ENCODE measurements at places on chromosomes 12 and 14.

GRCh38 chr12:11732023-11732422 is 82.5 kb downstream of the ETV6 start:
- no peak for DNase-seq

GRCh38 chr12:85244561-85244960 is 35.5 kb upstream of the ALX1 start:
- no peak for DNase-seq

GRCh38 chr12:121534495-121535148 is 46.2 kb downstream of the KDM2B start:
- DNase-seq: peak; percentile 40

DNA sequence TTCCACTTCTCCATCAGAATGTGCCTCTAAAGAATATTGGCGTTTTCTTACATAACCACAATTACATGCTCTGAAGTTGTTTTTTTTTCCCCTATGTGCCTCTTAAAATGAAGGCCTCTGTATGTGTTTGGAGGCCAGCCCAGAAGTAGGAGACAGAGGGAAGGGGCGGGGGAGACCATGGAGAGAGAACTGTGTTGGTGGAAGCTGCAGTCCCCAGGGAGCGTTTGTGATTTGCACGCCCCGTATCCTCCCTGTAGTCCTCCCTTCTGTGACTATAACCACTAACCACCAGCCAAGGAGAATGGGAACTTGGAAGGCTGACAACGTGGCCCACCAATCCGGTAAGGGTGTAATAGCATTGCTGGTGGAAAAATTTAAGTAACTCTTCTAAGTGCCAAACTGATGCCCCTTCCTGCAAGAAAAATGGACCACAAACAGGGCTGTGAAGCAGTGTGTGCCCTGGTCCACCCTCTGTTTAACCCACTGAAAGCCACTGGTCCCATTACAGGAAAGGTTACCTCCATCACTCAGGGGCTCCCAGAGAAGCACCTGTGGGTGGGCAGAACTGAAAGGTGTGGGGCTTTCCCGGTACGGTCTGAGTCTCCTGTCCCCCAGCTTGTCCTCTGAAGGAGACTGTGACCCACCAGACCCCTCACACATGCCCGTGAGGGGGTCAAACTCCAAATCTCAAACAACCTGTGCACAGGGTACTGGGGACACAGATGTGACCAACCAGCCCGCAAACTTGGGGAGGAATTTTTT is 36.8 kb downstream of the CCDC88C start:
- no peak for DNase-seq

DNA sequence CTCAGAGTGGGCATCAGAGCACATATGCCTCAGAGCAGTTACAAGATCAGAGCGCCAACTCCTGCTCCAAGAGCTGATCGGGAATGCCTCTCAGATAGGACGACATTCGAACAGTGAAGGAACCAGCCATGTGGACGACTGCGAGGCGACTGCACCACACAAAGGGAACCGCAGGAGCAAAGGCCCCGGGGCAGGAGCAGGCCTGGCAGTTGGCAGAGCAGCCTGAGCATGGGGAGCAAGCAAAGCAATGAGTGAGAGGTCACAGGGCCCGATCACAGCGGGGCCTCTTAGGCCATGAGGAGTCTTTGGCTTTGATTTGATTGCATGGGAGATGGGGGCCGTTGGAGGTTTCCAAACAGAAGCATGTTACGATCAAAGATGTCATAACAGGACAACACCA is 90.3 kb downstream of the LGMN start:
- DNase-seq: no peak

DNA sequence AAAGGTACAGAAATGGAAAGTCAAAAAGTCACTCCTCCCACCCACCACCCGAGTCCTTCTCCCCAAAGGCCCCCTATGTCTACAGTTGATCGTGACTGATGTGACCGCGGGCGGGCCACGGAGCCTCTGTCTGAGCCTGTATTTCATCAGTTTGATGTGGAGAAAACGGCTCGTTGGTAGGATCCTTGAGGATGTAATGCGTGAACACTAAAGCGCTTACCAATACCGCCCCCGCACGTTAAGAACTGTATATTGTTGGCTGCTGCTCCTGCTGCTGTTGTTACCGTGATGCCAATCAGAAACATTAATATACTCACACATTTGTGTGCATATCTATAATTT is 24.6 kb upstream of the UBC start:
- peak; percentile 42 for DNase-seq

GRCh38 chr12:94099632-94100031 is 48.7 kb upstream of the PLXNC1 start:
- DNase-seq: no peak

DNA sequence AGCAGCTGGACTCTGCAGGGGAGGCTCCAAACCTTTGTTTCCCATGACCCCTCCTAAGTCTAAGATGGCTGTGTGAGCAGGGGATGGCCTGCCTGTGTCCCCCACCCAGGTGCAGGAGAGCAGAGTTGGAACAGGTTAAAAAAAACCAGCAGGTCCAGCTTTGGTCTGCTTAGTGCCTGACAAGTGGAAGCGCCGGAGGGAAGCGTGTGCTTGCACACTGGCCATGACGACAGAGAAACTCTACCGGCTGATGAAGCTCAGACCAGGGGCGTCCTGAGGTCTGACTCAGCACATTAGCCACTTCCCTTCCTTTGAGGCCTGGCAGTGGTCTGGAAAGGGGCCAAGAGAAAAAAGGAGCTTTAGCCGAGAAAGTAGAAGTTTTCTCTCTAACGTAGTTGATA is 280.1 kb downstream of the VRK1 start:
- no peak for DNase-seq

DNA sequence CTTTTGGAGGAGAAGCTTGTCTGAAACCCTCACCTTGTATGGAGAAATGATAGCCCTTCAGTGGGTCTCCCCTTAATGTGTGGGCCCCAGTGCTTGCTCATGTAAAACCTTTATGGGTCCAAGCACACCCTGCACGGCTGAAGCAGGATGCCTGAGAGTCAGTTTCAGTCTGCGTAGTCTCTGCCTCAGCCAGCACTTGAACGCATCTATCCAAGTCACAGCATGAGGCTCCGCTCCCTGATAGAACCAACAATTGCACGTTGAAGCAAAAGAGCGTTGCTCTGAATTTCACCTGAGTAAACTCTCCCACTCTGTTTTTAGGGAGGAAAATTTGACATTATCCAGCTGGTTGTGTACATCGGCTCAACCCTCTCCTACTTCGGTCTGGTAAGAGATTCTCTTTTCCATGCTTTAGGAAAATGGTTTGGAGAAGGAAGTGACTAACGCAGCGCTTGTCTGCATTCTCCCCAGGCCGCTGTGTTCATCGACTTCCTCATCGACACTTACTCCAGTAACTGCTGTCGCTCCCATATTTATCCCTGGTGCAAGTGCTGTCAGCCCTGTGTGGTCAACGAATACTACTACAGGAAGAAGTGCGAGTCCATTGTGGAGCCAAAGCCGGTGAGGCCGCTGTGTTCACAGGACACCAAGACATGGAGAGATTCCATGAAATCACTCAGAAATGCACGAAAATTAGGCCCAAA is 33.0 kb upstream of the P2RX4 start:
- no peak for DNase-seq

- peak; percentile 78 for DNase-seq
Measured at GRCh38 chr12:2794736-2795289, at the start of gene FKBP4. Gene FKBP4, plus strand, starts transcription at chr12:2794970. Its CDS starts 170 bp downstream, at chr12:2795140.

GRCh38 chr12:120259418-120260202 is 5.9 kb downstream of the PXN start:
- no peak for DNase-seq

- no peak for DNase-seq
Measured at GRCh38 chr12:21265932-21266331, 68.8 kb downstream of the SLCO1A2 start.

GRCh38 chr12:47410383-47410782 is 295.4 kb downstream of the RPAP3 start:
- DNase-seq: no peak

- DNase-seq: no peak
Measured at GRCh38 chr12:57390174-57390573, 40.7 kb downstream of the R3HDM2 start.

DNA sequence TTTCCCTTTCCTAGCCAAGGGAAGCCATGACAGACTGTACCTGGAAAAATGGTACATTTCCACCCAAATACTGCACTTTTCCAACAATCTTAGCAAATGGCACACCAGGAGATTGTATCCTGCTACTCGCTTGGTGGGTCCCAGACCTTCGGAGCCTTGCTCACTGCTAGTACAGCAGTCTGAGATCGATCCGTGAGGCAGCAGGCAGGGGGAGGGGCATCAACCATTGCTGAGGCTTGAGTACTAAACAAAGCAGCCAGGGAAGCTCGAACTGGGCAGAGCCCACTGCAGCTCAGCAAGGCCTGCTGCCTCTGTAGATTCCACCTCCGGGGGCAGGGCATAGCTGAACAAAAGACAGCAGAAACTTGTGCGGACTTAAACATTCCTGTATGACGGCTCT is 218.8 kb downstream of the LRIG3 start:
- DNase-seq: no peak

DNA sequence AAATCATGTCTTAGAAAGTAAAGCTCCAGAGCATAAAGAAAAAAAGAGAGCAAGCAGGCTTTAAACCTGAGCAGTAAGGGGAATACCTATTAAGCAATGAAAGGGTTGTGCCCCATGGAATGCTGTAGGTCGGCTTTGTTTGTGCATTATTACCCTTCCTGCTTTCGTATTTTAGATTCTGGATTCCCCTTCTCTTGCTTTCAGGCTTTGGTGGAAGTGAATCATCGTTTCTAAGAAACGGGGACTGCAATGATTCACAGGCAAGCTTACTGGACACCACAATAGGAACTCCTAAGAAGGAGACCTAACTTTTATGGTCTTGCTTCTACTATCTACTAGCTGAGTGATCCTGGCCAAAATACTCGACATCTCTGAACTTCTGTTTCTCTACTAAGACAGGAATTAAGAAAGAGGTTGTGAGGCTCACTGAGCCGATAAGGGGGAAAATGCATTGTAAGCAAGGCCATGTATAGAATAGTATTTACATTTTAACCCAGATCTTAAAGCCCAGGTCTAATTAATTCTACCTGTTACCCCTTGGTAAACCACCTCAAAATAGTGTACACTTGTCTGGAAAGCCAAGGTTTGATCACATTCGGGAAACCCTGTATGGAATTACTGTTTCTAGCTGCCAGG is 1.2 kb upstream of the BMAL2 start:
- no peak for DNase-seq

- no peak for DNase-seq
Measured at GRCh38 chr12:52582486-52582885, 8.8 kb upstream of the KRT74 start.

DNA sequence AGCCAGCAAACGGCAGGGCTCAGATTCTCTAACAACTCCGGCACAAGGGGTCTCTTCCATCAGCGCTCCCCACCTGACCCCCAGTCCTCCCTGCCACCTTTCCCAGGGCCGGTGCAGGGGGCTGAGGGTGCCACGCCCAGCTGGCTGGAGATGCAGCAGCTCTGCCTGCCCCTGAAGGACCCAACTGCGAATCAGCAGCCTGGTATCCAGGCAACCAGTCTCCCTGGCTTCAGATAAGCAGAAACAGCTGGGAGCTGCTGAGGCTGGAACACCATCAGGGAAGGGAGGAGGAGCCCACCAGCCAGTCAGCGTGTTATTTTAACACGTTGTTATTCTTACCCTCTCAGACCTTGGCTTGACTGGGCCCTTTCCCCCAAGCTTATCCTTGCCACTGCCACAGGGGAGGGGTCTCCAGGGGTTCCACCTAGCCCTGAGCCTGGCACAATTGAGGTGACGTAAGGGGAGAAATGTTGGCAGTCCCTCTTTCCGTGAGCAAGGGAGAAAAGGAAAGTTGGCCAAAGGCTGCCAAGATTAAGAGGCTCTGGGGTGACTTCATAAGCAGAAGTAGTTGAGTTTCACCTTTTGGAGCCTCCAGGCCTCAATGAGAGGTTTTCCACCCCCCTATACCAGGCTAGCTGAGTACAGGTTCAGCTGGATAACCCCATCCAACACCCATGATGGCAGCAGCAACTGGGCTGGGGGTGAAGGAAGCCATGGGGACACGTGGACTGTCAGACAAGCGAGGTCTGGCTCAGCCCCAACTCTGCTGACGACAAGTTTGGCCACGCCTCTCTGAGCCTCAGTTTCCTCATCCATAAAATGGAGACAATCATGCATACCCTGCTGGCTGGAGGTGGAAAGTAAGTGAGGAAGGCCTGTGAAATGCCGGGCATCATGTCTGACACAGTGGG is 91.1 kb downstream of the IRF2BPL start:
- no peak for DNase-seq

DNA sequence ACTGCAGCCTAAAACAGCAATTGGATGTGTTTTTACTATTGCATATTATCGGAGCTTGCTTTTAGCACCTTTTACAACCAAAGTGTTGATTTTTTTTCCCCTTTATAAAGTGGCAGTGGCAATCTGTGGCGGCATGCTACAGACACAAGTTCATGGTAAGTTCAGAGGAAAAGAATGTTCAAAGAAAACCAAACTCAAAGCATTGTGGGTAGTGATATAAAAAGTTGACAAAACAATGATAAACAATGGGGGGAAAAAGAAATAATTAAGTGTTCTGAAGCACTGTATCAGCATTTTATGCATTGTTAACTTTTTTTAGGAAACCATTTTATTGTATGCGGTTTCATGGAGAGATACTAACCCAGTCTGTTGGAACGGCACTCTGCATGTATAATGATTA is 492.0 kb upstream of the SOX5 start:
- DNase-seq: no peak

DNA sequence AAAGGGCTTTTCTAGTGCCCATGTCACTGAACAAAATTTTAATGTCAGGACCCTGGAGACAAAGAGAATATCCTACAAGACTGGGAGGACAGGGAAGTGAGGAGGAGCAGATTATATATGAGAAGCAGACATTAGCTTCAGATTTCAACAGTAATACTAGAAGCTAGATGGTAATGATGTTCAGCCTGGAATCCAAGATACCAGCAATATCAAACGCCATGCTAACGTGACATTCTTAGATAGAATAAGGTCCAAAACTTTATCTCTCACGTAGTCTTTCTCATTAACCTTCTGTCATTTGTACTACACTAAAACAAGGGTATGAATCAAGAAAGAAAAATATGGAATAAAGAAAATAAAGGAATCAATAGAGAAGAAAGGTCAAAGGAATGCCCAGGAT is 18.7 kb downstream of the SOS2 start:
- DNase-seq: no peak

- no peak for DNase-seq
Measured at GRCh38 chr14:73233564-73233963, 3.7 kb upstream of the PAPLN start.

- DNase-seq: no peak
Measured at GRCh38 chr14:51865953-51866747, 5.7 kb downstream of the GNG2 start.

DNA sequence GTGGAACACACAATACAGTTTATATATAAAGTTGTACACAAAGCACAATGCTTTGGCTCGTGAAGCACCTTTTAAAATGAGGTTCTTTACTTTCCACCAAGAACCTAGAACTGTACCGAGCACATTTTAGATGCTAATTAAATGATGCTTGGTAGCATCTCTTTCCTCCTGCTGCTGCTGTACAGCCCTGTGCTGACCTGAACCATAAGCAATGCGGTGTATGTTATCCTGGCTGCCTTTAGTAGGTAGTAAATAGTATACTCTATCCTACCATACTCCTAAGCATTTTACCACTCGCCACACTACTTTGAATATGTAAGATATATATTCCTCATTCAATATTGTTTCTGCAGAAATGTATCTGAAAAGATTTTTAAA is 2.9 kb upstream of the RNASE8 start:
- no peak for DNase-seq
